ENCODE measurements at places on chromosomes 6 and 20.

DNA sequence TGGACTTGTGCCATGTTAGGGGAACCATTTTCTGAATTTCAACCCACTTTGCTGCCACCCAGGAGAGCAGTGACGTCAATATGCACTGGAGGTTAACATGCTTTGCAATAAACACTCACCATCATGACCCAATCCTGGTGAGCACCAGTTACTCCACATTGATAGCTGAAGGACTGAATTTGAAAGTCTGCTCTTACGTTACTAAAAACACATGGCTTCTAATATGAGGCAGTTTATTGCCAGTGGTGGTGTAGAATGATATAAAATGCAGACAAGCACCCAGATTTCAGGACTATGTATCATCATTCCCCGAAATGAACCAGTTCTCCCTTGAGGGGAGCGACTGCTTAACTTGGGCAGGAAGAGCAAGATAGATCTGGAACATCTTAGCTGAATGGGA lies 23.8 kb downstream of the RFPL4B start:
- no peak for DNase-seq

GRCh38 chr6:13431861-13432465 lies 55.4 kb downstream of the GFOD1 start:
- no peak for DNase-seq

- DNase-seq: no peak
Observed at GRCh38 chr20:10927011-10927583, 253.3 kb upstream of the JAG1 start.

DNA sequence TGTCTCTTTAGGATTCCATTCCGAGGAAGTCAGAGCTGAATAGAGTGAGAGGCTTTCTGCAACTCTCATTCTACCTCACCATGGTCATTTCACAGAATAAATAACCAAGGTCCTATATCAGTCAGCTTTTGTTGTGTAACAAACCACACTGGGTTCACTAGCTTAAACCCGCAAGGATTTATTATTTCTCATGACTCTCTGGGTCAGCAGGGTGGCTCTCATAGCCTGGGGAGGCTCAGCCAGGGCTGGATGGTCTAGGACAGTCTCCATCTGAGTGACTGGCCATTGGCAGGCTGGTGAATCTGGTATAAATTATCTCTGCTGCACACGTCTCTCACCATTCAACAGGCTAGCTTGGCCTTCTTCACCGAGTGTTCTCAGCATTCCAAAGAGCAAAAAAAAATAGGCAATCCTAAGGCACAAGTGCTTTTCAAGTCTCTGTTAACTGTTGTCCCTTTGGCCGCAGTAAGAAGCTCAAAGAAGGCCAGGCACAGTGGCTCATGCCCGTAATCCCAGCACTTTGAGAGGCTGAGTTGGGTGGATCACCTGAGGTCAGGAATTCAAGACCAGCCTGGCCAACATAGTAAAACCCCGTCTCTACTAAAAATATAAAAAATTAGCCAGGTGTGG lies 39.7 kb downstream of the ISM1 start:
- DNase-seq: no peak

DNA sequence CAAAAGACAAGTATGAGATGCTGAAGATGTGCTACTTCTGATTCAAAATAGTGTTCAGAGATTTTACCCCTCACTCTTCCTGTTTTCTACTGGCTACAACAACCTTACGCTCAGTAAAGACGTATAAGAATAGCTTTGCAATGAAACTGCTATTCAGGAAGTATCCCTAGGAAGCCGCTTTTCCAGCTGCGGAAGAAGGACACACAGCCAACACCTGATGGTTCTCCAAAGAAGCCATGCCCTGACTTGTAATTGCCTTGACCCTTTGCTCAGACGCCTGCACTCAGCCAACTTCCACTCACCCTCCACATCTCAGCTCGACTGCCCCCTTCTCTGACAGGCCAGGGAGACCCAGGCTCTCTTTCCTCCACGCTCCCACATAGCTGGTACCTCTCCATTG lies 111.6 kb downstream of the DTNBP1 start:
- DNase-seq: no peak

GRCh38 chr20:51943761-51944160 lies 141.4 kb upstream of the SALL4 start:
- DNase-seq: no peak
